ENCODE measurements at places on chromosomes 7 and 10.

GRCh38 chr10:63071145-63071544 lies 62.0 kb upstream of the NRBF2 start:
- DNase-seq: no peak

GRCh38 chr10:102963756-102964025 lies 45.6 kb downstream of the CNNM2 start:
- no peak for DNase-seq

GRCh38 chr7:20786779-20787659 lies at the start of gene SP8:
Gene SP8, minus strand, starts transcription at chr7:20786886. Its CDS starts 88 bp downstream, at chr7:20786798.
- no peak for DNase-seq

DNA sequence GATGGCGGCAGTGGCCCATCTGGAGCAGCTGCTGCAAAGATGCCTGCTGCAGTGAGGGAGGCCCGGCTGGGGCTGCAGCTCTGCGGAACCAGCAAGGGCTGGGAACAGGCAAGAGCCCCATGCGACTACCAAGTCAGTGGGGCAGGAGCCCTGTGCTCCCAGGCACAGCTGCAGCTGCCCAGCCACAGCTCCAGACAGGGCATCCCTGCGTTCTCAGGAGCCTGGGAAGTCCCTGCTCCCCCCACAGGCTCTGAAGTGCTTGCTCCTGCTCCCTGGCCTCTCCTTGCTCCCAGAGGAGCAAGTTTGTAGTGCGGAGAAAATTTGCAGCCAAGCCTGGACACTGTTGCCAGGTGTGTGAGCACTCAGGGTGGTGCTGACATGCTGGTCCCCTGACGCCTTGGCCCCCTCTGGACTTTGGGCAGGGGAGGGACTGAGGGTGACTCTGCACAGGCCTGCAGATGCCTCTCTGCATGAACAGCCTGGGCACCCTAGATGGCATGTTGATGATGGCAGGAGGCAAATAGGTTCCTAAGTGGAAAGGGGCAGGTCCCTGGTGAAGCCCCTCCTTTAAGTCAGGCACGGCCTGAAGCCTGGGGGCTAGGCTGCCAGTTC lies 105.6 kb downstream of the LYZL1 start:
- DNase-seq: no peak

GRCh38 chr7:130998993-130999602 lies 265.1 kb upstream of the KLF14 start:
- no peak for DNase-seq

GRCh38 chr7:128112018-128112780 lies 81.0 kb upstream of the LRRC4 start:
- no peak for DNase-seq

- no peak for DNase-seq
Observed at GRCh38 chr7:132072165-132072564, 504.1 kb downstream of the PLXNA4 start.

GRCh38 chr10:88337134-88337533 lies 246.0 kb downstream of the RNLS start:
- DNase-seq: no peak

DNA sequence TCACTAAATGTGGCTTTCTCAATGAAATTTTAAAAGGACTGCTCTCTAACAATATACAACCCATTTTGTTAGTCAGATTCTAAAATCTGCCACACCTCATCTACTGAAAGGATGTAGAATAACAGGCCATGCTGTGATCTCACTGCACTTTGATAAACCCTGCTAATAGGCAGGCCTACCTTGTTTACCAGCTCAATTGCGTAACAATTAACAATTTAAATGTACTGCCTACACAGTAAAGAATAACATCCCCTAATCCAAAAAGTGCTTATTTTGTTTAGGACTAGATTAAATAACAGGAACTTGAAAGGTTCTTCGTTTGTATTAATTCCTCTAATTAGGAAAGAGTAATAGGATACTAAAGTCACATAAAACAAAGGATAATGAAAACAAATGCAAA lies 4.5 kb downstream of the SRI start:
- no peak for DNase-seq

GRCh38 chr7:127446842-127447241 lies 54.3 kb upstream of the ZNF800 start:
- no peak for DNase-seq

DNA sequence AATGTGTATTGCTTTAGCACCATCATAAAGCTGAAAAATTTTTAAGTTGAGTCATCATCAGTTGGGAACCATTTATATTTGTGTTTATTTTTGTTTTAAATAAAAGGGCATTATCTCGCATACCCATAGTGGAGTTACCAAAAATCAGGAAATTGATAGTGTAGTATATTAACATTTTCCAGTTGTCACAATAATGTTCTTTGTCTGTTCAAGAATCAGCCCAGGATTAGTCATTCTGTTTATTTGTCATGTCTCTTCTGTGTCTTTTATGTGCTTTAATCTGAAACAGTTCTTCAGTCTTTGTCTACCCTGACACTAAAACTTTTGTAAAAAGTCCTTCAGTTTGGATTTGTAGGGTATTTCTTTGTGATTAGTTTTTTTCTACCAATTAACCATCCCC lies 827.8 kb upstream of the ZWINT start:
- no peak for DNase-seq

GRCh38 chr10:101986624-101986971 lies 69.4 kb downstream of the ARMH3 start:
- DNase-seq: no peak

- DNase-seq: no peak
Observed at GRCh38 chr7:150936018-150936417, 42.1 kb downstream of the KCNH2 start.

- DNase-seq: no peak
Observed at GRCh38 chr7:10934292-10934691, 39.4 kb upstream of the PHF14 start.

DNA sequence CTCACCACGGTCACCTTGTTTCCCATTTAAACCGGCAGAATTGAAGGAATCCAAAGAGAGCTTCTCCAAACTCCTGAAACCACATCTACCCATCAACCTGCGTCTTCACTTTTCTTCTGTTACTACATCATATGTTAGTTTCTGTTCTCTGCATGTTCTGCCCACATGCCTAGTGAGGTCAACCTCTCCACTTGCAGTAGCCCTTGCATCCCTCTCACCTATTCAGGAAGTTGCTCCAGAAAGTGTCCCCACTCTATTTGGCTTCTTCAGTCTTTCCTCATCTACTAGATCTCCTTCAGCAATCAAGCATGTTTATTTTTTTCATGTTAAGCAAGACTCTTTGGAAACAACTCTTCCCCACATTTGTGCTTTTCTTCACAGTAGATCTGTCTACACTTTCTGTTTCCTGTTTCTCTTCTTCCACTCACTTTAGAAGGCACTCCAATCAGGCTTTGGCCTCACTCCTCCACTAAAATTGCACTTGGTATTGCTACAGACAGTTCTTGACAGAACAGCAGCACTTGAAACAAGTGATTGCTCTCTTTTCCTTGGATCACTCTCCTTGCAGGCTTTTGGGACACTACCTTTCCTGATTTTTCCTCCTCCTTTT lies 7.5 kb downstream of the SAMD9L start:
- DNase-seq: no peak

- DNase-seq: no peak
Observed at GRCh38 chr10:127186813-127187212, 9.6 kb downstream of the INSYN2A start.

GRCh38 chr10:6920072-6921019 lies 340.3 kb upstream of the PRKCQ start:
- no peak for DNase-seq

GRCh38 chr7:103113164-103113563 lies 35.7 kb downstream of the NAPEPLD start:
- DNase-seq: peak; percentile 56

DNA sequence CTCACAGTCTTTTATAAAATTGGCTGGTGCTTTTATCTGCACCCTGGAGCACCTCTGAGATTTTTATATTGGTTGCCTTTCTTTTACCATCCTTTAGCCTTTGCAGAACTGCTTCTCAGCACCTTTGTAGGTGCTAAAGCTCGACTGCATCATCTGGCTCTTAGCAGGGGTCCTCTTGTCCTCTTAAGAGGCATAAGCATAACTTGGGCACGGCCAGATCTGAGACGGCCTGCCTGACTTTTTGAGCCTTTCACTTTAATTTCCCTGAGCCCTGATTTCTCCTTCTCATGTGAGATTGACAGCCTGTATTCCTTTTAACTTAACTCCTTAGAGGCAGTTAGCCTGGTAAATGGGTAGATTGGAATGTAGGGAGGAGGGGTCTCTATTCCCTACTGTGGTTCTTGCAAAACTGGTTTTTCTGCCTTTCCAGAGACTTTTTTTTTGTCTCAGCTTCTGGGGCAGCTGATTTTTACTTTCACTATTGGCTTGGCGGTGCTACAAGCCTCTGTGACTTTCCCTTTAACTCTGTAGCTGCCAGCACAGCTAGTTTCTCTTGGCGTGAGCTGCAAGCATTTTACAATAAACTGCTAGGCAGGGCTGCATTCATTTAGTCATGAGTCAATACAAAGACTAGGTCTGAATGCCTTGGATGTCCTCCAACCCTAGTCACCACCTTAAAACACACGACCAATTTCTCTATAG lies 24.0 kb downstream of the ZPBP start:
- peak; percentile 19 for DNase-seq

DNA sequence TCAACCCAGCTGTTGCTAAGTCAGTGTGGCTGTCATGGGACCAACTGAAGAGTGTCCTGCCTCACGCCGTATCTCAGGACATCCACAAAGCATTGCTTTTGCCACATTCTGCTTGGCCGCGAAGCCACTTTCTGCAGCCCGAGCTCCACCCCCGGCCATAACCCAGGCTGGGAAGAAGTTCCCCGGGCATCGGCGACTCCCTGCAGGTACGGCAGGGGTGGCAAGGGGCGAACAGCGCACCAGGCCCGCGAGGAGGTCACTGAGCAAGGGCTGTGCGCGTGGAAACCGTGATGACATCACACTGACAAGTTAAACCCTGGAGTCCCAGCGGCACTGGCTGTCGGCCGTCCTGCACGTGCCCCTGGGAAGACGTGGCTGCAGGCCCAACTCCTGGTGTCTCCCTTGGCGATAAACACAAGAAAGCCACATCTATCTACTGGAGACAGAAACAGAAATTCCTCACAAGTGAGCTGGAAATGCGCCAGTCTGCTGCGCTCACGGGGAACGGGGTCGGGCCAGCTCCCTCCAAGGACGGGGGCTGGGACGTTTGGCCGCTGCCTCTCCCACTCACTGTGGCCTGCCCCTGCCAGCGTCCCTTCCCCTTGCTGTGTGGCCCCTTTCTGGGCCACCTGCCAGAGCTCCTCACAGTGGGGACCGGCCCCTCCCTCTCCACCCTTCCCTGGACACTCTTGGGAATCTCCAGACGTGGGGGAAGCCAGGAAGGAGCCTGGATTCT lies 326.3 kb downstream of the DNAJB6 start:
- DNase-seq: no peak

DNA sequence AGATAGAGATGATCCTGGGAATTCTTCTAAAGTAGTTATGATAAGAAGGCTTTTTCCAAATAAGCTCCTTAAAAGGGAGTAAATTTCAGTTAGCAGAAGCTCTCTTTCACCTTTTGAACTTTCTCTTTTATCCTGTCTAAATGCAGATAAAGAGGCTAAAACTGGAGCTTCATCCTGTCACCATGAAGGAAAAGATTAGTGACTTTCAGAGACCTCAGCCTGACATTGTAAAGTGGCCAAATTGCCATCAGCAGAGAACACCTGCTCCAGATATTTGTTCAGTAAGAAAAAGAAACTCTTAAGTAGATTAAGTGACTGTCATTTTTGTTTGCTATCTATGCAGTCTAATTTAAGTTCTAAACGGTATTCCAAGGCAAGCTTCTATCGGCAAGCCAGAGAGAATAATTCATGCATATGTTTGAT lies 18.3 kb downstream of the VWDE start:
- DNase-seq: no peak

GRCh38 chr7:1767524-1767923 lies 97.4 kb downstream of the ELFN1 start:
- DNase-seq: no peak

- no peak for DNase-seq
Observed at GRCh38 chr10:48577158-48577557, 27.7 kb downstream of the ARHGAP22 start.

DNA sequence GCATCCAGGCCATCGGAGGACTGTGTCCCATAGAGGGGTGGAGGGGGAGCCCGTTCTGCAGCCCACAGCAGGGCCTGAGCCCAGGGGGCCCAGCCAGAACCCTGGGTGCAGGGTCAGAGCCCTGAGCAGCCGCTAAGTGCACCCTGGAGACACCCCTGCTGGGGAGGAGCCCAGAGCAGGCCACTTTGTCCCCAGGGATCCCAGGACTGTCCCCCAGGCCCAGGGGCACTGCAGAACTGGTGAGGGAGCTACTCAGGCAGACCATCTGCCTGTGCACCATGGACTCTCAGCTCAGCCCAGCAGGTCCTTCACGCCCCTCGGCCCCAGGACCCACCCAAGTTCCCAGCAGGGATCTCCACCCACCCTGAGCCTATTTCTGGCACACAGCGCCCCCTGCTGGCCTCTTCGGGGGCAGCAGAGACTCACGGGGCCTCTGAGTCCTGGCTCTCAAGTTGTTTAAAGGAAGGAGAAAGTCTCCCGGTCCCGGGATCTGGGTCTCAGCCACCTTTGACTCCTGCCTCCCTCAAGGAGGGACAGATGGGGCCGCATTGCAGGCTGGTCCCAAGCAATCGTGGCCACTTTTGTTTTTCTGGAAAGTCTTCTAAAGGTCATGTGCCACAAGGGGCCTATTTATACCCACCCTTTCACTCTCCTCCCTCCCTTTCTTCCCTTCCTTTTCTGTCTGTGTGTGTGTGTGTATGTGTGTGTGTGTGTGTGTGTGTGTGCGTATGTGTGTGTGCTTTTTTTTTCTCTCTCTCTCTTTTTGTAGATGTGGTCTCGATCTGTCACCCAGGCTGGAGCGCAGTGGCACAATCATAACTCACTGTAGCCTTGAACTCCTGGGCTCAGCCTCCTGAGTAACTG lies 90.3 kb downstream of the MYL10 start:
- no peak for DNase-seq

DNA sequence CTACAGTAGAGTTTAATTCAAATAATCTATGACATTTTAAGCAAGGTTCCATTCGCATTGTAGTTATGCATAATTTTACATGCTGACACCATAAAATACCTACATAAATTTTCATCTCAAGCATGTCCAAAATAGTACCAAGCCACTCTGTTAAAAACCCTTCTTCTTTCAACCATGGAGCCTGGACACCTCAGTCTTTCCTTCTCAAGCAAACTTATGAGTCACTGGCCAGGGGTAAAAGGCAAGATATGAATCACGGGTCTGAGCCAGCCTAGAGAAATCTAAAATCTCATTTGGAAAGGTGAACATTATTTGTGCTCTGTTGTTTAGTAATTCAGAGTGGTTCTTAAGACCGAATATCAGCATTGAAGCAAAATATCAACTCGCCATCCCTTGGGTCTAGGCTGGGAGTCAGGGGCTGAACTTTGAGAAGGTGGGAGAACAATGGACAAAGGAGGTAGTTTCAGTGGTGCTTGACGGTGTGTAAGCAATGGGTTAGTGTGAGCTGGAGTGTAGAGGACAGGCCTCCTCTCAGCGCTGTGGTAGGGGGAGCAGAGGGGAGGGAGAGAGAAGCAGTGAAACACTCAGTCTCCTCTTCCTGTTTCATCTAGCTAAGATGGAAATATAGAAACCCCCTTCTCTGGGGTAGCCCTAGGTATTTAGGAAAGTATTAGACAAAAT lies 19.1 kb upstream of the GPAM start:
- DNase-seq: no peak
